ENCODE measurements at places on chromosomes 7 and 10.

DNA sequence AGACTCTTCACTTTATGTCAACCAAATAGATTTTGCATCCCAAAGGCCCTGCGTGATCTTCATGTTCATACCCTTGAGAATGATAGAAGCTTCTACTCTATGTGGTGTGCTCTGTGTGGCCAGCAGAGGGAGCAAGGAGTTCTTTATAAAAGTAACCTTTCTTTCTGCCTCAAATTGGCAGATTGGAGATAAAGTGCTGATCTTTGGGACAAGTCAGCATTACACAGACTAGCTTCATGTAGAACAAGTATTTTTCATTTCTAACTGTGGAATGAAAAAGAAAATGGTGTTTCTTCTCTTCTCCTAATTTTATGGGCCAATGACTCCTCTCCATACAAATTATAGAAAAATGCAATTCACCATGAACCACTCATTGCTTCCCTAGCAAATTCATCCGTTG, 1214.1 kb downstream of the SORCS1 start:
- DNase-seq: peak; percentile 49

- no peak for DNase-seq
Observed at GRCh38 chr10:95837783-95838182, 70.0 kb upstream of the CC2D2B start.

DNA sequence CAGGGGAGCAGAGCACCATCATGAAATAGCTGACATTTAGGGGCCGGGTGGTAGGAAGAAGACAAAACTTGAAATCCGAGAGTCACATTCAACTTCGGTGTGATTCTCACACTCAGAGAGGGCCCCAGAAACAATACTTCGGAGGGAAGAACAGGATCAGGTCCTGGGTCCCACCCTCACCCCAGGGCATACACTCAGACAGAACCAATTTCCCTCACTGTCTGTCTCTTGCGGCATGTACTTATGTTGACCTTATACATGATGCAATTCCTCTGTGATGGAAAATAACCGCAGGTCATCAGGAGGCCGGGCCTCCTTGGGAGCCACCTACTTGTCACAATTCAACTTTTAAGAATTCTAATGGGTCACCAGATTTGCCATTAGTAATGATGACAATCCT, 26.3 kb upstream of the HMX3 start:
- DNase-seq: peak; percentile 79

DNA sequence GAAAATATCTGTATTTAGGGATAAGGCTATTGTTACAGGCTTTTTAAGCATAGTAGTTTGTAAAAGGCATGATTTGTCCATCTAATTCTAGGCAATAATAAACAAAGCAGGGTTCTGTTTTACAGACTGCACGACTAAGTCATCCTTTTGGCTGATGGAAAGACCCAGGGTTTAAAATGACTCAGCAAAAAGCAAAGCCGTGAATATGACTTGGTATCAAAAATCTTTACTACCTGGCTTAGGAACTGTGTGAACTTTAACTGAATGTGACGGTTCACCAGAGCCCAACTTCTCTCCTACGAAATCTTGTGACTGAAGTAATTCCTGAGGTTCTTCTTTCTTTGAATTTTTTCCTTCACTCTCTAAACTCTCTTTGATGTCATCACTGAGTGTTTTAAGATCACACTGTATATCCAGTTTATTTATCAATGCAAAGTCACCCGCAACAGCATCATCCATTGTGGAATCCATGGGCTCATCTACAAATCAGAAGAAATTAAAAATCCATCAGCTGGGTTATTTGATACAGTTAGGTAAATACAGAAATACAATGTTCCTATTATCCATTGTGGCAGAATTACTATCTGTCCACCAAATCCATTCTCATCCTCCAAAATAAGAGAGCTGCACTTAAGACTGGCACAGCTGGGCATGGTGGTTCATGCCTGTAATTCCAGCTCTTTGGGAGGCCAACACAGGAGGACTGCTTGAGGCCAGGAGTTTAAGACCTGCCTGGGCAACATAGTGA, 17.0 kb downstream of the ATE1 start:
- no peak for DNase-seq

GRCh38 chr10:102782673-102783551, 39.2 kb downstream of the WBP1L start:
- DNase-seq: no peak

GRCh38 chr7:83778073-83778443, 129.1 kb upstream of the SEMA3E start:
- DNase-seq: no peak

- DNase-seq: no peak
Observed at GRCh38 chr10:22247636-22248035, 29.8 kb upstream of the EBLN1 start.

DNA sequence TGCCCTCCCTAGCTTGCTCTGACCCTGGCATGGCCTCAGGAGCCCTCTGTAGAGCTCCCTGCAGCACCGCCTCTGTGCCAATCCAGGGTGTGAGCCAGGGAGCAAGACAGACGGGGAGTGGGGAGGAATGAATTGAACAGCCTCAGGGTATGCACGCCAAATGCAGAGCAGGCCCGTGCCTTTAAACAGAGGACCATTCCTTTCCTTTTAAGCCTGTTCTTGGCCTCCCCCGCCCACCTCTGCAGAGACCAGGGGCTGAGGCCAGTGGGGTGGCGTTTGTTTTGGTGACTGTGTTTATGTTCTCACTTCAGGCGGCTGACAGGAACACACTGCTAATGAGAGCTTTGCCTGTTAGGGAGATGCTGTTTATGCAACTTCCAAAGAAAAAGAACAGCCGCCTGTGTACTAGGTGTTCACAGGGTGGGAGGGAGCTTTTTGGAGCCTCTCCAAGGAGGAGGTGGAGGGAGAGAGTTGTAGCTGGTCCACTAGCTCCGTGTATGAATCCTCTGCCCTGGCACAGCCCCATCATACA, 528.1 kb upstream of the DPP6 start:
- DNase-seq: no peak

DNA sequence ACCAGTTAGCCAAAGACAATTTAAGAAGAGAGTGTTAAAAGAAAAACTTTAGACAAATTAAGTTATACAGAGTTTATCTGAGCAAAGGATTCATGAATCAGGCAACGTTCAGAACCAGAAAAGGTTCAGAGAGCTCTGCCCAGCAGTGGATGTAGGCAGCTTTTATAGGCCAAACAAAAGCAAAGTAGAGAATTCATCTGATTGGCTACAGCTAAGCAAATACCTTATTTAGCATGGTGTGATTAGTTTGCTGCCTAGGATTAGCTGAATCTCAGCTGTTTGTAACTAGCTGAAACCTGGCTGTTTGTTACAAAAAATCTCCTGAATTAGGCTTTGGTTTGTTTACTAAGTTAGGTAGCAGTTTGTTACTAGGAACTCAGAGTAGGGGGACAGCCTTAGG, 66.0 kb downstream of the SLC25A40 start:
- no peak for DNase-seq

GRCh38 chr7:134371536-134371935, 54.8 kb upstream of the SLC35B4 start:
- DNase-seq: no peak
